Stimulated activated CD8-positive, alpha-beta memory T cell treated with anti-CD3 and anti-CD28 coated beads, Interleukin-15, amount 100 ng/mL, for 24 hours (primary cell): ENCODE measurements at places on chromosomes 7 and 10.

DNA sequence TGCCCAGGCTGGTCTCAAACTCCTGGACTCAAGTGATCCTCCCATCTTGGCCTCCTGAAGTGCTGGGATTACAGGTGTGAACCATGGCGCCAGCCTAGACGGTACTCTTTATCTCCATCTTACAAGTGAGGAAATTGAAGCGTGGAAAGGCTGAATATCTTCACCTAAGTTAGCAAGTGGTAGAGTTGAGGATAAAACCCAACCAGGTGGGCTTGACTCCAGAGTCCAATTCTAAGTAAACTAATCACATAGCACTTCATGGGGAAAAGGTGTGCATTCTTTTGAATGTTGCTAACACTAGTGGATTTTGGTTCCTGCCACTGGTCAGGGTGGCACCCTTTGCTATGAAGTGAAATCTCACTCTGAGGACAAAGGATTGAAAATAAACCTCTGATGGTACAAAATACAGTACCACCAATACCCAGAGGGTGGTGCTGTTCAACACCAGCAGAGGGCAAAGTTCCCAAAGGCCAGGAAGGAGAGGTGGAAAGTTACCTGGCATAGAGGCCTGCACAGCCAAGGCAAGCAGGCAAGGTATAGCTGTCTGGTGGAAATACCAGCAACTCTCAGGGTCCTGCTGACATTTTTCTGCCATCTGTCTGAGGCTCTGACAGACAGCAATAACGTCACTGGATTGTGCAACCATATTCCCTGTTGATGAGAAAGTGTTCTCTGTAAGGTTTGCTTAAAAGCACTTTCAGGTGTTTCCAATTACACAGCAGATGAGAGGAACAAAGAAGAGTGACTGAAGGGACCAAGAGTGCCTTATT lies 17.6 kb downstream of the ZDHHC16 start:
- DNase-seq = no peak

- DNase-seq = no peak
Observed at GRCh38 chr7:30805931-30806330, 34.7 kb downstream of the MINDY4 start.

GRCh38 chr10:126016156-126016805 lies 119.9 kb downstream of the FANK1 start:
- no peak for DNase-seq

DNA sequence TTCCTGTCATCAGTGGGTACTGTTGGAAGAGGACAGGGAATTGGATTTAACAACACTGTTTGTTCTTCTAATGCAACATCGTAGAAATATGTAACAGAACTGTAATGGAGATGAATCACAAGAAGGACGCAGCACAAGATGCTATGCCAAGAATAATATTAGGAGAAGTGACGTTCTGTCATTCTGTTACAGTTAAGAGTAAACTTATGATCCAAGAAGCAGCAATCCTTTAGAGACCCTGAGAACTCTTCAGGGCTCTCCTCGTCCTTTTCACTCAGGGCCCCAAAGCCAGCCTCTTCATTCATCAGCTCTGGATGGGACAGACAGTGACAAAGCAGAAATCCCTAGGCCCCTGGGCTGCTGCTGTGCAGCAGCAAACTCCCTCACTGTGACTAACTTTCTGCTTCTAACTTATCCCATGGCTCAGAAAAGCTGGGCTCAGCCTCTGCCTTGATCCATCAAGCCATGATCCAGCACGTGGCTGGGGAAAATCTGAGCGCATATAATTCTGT lies 8.7 kb upstream of the IL6 start:
- no peak for DNase-seq

DNA sequence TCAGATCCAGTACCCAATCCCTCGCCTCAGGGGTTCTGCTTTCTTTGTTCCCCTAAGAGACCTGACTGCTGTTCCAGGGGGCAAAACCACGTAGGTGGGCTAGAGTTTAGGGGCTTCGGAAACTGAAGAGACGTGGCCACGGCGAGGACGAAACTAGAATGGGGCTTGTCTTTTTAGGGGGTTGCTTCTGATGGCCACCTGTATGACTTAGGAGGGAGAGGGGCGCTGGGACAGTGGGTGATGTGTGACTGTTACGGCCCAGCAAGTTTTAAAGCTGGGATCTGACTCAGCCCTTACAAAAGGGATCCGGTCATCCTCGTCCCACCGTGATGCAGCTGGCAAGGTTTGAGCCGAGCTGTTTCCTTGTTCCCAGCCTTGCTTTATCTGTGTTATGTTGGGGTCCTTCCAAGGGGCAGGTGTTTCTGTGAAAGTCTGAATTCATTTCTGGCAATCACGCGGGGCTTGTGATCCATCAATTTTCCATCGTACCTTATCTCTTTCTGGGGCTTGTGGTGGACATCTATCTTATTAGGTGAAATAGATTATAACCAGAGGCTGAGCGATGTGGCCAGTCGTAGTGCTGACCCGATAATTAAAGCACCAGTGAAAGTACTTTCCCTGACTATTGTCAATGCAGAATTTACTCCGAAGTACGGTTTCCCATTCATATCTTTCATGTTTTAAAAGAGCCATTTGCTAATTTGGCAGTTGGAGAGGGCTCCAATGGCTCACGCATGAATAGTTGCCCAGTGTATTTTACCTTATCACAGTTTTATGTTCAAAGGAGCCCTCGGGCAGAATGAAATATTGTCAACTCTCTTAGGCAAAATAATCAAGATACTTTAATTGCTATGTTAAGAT lies 830 bp downstream of the MET start:
- no peak for DNase-seq

DNA sequence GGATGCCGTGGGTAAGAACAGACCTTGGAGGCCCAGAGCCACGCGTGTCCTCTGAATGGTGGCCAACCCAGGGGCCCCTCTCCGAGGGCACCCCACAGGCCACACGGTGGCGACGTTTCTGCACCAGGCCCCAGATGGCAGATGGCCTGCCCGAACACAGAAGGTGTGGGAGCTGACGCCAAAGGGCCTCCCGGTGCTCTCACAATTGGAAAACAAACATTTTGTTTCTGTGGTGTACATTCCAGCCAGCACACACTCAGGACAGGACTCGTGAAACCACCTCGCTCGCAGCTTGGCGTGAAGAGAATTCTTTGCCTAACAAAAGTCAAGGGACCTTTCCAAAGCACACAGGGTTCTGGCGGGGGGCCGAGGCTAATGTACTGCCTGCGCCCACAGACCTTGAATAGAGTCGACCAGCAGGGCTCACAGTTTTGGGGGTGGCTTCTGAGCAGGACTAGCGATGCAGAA lies 112.1 kb downstream of the FAM53B start:
- no peak for DNase-seq

DNA sequence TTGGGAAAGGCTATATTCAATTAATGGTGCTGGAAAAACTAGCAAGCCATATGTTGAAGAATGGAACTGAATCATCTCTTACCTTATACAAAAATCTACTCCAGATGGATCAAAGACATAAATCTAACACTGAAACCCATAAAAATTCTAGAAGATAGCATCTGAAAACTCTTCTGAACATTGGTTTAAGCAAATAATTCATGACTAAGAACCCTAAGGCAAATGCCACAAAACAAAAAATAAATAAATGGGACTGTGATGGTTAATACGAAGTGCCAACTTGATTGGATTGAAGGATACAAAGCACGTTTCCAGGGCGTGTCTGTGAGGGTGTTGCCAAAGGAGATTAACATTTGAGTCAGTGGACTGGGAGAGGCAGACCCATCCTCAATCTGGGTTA lies 1130.0 kb downstream of the DNAJB9 start:
- no peak for DNase-seq

DNA sequence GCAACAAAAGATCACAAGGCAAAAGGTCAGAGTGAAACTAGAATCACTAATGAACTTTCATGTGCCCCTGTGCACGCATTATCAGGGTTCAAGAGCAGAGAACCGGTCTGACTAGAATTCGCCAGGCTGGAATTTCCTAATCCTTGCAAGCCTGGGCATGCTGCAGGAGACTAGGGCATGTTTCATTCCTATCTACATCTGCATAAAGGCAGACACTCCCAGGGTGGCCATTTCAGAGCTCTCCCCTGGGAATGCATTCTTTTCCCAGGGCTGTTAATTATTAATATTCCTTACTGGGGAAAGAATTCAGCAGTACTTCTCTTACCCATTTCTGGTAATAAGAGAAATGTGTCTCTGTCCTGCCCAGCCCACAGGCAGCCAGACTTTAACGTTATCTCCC lies 90.5 kb downstream of the CDC14C start:
- DNase-seq = no peak

GRCh38 chr7:55148571-55148970 lies 129.8 kb downstream of the EGFR start:
- DNase-seq = no peak

- no peak for DNase-seq
Observed at GRCh38 chr7:75889826-75890225, 11.0 kb downstream of the RHBDD2 start.
